ENCODE measurements at places on chromosomes 5 and 9.

DNA sequence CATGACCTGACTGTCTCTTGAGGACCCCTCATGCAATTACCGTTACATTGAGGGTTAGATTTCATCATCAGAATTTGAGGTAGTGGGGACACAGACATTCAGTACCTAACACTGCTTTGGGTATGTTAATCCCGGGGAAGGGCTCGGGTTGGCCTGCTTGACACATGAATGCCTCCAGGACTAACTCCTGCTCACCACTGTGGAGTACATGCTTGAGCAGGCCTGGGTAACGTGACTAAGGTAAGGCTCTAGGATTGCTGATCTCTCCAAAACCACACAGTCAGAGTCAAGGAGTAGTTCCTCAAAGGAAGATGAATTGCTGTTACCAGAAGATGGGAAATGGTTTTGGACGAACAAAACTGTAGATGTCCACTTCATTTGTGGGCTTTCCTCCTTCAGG is 376.3 kb upstream of the ZNF462 start:
- DNase-seq = no peak

DNA sequence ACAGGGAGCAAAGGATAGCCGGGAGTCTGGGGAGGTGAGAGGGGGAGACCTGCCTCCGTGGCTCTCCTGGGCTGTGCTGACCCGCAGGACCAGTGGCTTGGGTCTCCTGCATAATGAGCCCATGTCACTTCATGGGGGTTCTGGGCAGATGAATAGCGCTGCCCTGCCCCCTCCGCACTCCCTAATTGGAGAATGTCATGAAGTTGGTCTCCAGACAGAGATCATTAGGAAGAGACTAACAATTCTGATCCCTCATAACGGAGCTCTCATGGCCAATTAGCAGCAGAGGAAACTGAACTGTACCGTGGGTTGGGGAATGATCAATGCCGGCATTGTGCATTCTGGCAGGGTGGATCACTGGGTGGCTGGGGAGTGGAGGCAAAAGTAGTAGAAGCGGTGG is 186.1 kb downstream of the FSTL4 start:
- no peak for DNase-seq

DNA sequence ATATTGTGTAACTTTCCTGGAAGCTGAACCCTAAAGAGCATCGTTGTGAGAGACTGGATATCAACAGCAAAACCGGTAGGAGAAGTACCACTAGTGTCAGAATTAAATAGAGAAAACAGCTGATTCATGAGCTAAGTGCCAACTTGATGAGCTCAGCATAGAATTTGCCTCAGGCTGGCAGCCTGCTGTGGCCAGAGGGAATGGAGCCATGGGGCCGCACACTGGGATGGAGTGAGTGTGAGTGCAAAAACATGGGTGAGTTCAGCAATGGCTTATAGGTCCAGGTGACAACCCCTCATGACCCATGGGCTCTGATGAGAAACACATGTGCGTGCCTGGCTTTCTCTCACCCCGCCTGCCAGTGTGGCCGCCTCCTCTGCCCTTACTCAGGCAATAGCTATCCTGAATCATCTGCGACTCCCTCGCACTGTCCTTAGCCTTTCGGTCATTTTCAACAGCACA is 25.4 kb downstream of the ADAMTS16 start:
- DNase-seq = peak; percentile 93

- no peak for DNase-seq
Observed at GRCh38 chr9:91958174-91958573, 8.1 kb upstream of the ROR2 start.

- no peak for DNase-seq
Observed at GRCh38 chr9:13141629-13142028, 137.9 kb downstream of the MPDZ start.

DNA sequence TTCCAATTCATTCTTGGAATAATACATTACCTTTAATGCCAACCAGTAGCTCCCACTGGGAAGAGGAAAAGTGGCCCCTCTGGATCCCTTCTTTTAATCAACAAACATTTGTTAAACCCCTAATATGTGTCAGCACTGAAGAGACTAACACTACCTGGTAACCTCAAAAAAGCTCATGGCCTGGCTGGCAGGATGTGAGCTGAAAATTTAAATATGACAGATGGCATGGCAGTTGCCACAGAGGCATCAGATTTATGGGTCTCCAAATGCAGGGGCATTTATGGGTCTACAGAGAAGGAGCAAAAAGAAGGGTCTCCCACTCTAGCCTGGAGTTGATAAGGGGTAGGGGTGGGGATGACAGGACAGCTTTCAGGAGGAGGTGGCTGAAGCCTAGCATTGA is 12.5 kb downstream of the DNAH5 start:
- DNase-seq = no peak

GRCh38 chr9:132804576-132805295 is 73.3 kb downstream of the AK8 start:
- no peak for DNase-seq

GRCh38 chr9:130616451-130616850 is 37.1 kb downstream of the FUBP3 start:
- DNase-seq = no peak

DNA sequence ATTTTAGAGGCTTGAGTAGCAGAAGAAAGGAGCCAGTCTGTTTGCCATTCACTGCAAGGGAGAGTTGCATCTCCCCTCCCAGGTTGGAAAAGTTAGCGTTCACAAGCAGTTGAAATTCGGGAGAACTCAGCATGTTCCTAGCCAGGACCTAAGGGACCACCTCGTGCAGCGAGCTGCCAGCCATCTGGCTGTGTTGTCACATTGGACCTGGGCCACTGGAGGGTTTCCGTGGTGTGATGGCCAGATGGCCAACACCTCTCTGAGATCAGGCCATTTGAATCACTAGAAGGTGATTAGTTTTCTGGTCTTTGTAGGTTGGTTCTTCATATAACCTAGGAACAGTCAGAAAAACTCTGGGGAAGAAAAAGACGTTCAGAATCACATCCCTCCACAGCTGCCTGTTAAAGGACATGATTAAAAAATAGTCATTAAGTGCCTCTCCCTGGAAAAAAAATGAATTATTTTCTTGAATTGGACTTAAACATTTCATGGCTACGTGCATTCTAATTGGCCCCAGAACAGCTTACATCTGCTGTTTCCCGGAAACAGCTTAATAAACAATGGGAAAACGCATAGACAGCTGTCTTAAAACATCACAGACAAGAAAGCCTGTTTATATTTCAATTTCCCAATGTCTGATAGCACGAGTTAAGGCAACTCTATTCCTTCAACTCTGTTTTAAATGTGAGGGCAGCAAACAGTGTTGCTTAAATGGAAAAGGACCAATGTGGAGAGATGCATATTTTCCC is 303.9 kb downstream of the TENT4A start:
- no peak for DNase-seq

DNA sequence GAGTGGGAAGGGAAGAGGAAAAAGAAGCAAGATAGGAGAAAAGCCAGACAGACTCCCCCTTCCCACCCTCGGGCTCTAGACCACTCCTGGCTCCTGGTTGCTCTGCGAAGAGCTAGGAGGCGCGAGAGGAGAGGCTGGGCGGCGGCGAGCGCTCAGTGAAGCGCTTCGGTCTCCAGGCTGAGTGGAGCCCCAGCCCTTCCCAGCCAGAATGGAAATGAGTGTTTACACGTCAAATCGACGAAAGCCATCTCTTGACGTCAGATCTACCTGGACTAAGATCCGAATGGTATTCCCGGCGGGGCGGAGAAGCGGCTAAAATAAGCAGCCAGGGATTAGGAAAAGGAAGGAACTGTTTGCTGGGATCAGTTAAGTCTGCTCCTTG is at the start of gene PCSK1:
TSS of gene PCSK1 (minus strand) at position 183 of the 382 bp plus-strand sequence. CDS start 206 bp downstream, outside the sequence.
- no peak for DNase-seq

- DNase-seq = no peak
Observed at GRCh38 chr5:79936002-79936645, 54.9 kb downstream of the MTX3 start.

DNA sequence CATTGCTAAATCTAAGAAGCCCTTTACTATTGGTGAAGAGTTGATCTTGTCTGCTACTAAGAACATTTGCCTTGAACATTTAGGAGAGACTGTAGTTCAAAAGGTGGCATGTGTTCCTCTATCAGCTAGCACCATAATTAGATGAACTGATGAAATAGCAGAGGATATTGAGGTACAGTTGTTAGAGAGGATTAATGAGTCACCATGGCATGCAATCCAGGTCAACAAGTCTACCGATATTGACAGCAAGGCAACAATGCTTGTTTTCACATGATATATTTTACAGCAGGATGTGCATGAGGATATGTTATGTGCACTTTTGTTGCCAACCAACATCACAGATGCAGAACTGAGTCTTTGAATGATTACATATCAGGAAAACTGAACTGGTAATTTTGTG is 134.3 kb upstream of the CDH9 start:
- DNase-seq = no peak

GRCh38 chr9:84327184-84327583 is 13.4 kb downstream of the SLC28A3 start:
- no peak for DNase-seq

- no peak for DNase-seq
Observed at GRCh38 chr5:105616599-105616998, 2054.0 kb upstream of the NUDT12 start.

DNA sequence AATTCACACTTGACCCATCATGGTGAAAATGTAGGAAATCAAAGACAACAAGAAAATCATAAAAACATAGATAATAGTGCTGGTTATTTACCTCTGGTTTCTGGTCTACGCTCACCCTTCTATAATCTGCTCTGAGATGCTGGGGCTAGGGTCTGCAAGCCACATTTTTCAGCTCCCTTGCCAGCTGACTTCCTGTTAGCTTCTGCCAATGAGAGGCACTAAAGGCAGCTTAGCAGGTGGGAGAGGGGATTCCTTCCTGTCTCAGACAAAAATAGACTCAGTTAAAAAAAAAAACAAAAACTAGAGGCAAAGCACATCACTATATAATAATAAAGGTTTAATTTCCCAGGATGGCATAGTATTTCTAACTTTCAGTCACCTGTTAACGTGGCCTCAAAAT is 20.2 kb upstream of the N4BP3 start:
- DNase-seq = no peak

- DNase-seq = no peak
Observed at GRCh38 chr9:82560457-82560904, 502.5 kb downstream of the RASEF start.

- DNase-seq = peak; percentile 13
Observed at GRCh38 chr9:13330396-13331004, 51.0 kb upstream of the MPDZ start.

GRCh38 chr5:22390888-22391287 is 462.3 kb downstream of the CDH12 start:
- no peak for DNase-seq

GRCh38 chr5:76643371-76643770 is 20.2 kb upstream of the F2RL2 start:
- DNase-seq = no peak

GRCh38 chr5:110105692-110106091 is 416.0 kb downstream of the MAN2A1 start:
- no peak for DNase-seq

DNA sequence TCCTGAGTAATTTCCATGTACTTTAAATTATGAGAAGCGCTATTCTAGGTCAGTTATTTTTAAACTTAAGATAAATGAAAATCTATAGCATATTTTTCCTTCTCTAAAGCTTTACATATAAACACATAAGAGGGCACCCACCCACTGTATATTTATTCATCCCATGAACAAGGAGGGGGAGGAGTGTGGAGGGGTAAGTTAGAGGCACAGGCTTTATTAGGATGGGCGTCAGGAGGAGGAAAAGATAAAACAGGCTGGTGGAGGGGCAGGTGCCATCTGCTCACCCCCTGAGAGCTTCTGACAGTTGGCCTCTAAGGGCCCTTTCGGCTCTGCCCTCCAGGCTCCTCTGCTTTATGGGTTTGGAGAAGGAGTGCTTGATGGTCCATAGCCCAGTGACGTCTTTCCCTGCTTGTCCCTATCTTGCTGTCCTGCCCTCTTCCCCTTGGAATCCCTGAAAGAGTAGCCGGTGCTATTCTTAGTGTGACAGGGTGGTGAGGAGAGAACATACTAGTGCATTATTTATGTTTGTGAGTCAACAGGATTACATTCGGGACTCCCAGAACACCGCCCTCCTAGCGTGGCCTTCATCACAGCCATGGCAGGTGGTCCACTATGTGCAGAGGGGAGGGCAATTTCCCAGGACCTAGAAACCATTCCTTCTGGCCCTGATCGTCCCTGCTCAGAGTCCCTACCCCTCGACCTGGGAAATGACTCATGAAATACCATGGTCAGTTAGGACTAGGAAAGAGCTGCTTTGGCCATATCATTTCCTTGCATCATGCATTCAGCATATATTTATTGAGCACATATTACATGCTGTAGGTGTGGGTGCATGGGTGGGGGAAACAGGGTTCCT is 7.9 kb upstream of the SYNPO start:
- peak; percentile 44 for DNase-seq

DNA sequence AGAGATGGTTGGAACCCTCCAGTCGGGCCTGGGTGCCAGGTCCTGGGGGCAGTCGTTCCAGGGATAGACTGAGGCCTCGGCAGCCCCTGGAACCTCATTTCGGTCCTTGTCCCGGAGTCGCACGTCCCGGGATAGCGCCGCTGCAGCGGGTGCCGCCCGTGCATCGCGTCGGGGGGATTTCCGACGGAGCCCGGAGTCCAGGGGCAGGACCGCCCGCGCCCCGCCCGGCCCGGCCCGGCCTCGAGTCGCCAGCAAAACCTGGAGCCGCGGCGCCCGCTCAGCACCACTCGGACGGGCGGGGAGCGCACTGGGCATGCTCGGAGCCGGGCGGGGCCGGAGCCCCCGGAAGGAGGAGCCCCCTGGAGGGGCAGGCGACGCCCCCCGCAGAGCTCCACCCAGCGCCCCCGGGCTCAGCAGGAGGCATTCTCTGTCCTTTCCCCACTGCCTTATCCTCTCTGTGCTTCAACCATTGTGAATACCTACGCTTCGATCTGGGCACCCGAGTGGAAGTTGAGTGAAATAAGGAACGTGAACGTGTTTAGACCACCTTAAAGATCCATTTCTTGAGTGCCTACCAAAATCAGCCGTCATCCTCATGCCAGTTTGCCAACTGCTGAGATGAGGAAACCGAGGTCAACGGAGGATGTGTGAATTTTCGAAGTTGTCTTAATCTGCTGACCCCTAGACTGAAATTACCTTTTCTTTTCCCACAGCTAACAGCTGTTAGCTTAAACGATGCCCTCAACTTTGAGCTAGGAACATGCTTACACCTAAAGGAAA is 1.7 kb upstream of the PTPN3 start:
- DNase-seq = peak; percentile 62

DNA sequence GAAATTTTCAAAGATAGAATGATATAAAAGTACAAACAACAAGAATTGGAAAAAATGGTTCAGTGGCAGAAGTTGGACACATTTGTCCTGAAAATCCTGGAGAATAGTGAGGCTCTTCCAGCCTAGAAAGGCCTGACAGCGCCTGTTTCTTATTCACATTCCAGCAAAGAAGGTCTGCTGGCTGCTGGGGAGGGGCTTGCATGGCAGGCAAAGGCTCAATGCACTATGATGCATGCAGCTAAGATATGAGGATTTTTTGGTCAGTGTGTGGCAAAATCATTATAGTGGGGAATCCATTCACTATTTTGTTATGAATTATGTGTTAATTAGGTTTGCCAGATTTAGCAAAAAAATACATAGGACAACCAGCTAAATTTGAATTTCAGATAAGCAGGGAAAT is 243.9 kb upstream of the SLC30A5 start:
- DNase-seq = no peak

GRCh38 chr9:134987376-134987775 is 69.7 kb upstream of the FCN1 start:
- no peak for DNase-seq
